ENCODE measurements at places on chromosomes 11 and 22.
A peak's percentile ranks its signal among the peaks of the same experiment; 100 is the strongest.

DNA sequence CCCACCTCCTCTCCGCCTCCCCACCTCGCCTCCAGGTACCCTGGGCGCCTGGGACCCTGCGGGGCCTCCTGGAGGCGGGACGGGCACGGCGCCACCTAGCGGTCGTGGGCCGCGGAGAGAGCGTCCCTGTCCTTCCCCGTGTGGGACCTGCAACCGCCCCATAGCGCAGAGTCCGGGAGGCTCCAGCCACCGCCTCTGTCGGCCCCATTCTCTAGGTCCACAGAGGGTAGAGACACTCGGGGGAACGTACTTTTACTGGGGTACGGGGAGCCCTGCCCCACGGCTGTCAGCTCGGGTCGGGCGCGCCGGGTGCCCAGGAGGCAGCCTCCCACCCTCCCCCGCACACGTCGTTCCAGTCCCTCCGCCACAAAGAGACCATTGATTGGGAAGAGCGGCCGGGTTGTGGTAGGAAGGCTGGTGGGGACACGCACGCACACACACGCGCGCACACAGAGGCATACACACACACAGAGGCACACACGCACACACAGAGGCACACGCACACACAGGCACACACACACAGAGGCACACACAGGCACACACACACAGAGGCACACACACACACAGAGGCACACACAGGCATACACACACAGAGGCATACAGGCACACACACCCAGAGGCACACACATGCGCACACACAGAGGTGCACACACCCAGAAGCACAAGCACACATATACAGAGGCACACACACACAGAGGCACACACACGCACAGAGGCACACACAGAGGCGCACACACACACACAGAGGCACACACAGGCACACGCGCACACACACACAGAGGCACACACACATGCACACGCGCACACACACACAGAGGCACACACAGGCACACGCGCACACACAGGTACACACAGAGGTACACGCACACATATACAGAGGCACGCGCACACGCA, 12.6 kb upstream of the NECTIN1 start:
- DNase-seq: no peak

GRCh38 chr11:133052537-133052936, 479.8 kb downstream of the OPCML start:
- no peak for DNase-seq

- DNase-seq: no peak
Measured at GRCh38 chr22:27800250-27801201, 1.0 kb downstream of the MN1 start.

DNA sequence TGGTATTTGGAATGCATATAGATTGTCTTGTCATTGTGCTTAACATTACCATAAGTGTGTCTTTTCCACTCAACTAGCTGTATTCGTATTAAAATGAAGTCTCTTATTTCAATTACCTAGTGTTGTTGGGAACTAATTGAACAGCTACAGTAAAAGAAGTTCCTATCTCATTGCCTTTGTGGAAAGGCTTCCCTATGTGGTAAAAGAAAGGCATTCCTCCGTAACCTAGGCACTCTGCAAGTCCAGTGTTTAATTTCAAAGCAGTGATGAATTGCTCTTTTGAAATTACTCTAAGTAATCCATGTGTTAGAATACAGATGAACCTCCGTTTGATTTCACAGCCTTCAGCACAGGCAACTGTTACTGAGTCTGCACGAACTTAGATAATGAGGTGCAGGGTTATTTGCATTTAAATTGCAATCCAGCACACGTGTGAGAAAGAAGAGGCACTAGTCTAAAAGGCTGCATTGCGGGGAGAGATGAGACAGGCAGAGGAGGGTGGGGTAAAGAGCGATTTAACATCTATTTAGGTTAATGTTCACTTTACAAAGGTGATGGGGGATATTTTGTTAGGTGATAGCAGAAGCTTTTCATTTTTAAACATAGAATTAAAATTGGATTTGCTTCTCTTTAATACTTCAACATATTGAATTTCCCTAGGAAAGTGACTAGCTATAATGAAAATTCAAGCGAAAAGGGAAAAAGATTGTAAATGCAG, 25.0 kb upstream of the CRTAM start:
- no peak for DNase-seq

DNA sequence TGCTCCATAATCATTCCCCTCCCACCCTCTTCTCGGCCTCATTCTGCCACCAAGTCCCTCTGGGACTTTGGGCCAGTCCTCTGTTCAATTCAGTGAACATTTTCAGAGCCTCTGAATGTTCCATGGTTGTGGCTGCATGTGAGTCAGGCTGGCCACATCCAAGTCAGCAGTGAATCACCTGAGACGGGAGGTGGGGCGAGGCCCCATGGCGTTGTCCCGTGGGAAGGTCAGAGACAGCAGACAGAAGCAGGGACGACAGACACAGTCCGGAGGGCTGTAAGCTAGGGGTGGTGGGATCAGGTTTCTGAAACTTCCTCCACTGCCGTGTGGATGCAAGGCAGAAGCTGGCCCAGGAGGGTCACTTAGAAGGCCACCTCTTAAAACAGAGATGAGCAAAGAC, 324.8 kb downstream of the MN1 start:
- DNase-seq: no peak

GRCh38 chr22:19708321-19709011, 5.8 kb upstream of the SEPTIN5 start:
- DNase-seq: no peak

DNA sequence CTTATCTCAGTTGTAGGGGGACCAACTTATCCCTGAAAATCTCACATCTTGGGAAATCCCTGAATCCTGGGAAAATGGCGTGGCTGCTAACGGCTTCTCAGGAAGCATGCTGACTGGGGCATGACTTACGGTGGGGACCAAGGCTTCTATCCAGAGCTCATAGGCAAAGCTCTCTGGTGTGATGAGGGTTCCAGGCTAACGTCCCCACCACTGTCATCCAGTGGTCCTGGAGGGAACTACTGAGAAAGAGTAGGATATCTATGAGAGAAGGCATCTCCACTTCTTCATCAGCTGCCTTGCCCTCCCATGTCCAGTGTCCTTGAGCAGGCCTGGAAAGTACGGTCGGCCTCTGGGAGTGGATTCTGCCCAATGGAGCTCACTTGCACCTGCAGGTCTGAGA, 210.4 kb upstream of the B3GAT1 start:
- no peak for DNase-seq

GRCh38 chr22:24486501-24486921, 8.6 kb upstream of the UPB1 start:
- DNase-seq: no peak

DNA sequence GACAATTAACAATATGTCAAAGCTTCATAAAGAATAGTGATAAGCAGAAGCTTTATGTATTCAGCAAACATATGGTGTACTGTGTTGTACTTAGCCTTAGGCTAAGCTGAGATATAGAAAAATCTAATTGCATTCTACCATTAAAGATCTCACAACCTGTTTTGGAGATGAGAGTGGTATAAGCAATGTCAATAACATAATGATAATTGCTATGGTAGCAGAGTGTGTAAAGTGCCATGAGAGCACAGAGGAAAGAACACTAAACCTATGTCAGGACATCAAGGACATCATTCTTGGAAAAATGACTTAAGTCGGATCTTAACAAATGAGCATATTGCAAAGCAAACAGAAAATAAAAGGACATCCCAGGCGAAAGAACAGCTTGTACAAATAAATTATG, 28.6 kb upstream of the ANGPTL5 start:
- DNase-seq: peak; percentile 77

GRCh38 chr11:81802591-81802990, 931.1 kb downstream of the FAM181B start:
- no peak for DNase-seq

GRCh38 chr11:16993495-16993894, 20.7 kb downstream of the PLEKHA7 start:
- no peak for DNase-seq

DNA sequence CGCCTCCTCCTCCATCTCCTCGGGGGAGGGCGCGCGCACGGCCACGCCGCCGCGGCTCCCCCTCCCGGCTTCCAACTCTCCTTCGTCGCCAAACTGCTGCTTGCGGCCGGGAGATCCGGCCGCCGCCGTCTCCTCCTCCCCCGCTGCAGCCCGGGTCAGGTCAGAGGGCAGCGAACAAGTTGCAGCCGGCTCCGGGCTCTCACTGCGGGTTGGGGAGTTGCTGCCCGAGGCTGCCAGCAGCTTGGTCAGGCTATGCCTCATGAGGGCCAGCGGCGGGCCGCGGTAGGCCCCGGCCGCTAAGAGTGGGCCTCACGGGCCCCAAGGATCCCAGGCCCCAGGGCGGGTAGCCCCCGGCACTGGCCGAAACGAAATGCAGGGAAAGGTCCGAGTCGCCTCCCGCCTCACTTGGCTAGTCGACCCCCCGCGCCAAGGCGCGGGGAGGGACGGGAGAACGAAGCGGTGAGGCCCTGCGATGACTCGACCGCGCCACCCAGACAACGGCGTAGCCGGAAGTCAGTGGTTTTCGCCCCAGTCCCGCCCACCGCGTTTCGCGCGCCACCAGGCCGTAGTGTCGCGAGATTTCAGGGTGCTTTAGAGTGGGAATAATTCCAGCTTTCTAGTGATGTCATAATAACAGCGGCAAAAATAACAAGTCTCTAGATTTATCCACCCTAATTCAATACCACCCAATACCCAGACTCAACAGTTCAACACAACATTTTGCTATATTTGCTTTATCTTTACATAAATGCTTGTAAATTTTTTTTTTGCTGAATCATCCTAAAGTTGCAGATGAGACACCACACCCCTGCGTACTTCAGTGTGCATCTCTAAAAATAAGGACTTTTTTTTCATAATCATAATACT, at the start of gene CREBZF:
Gene CREBZF, minus strand, starts transcription at position 515 of the 867 bp plus-strand sequence. Its CDS starts 254 bp downstream, at position 261.
- peak; percentile 82 for DNase-seq

GRCh38 chr11:59413646-59414045, 12.6 kb downstream of the OR5A2 start:
- DNase-seq: no peak

- DNase-seq: no peak
Measured at GRCh38 chr11:103608566-103608965, 427.9 kb upstream of the DDI1 start.

- DNase-seq: no peak
Measured at GRCh38 chr22:19105867-19106802, 16.1 kb downstream of the DGCR2 start.

GRCh38 chr22:42283278-42284201, 13.1 kb upstream of the TCF20 start:
- no peak for DNase-seq

- no peak for DNase-seq
Measured at GRCh38 chr11:62546244-62546928, at the start of gene AHNAK. Gene AHNAK, minus strand, starts transcription at chr11:62546806. Its CDS starts 10,708 bp downstream, at chr11:62536098.

DNA sequence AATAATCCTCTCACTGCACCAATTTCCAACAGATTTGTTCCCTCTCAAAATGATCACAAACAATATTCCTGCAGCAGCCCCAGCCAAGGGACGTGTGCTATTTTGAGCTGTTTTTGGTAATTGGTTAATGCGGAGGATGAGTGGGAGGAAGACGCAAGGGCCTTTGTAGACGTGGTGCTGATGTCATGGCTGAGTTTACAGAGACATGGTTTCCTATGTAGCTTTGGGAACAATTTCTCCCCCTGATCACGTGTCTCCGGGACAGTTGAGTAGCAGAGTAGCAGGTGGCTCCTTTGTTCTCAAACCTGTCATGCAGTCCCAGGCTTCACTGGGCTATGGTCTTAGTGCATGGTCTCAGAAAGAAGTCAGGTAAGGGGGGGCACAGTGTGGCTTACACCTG, 183.2 kb upstream of the NECTIN1 start:
- peak; percentile 41 for DNase-seq

DNA sequence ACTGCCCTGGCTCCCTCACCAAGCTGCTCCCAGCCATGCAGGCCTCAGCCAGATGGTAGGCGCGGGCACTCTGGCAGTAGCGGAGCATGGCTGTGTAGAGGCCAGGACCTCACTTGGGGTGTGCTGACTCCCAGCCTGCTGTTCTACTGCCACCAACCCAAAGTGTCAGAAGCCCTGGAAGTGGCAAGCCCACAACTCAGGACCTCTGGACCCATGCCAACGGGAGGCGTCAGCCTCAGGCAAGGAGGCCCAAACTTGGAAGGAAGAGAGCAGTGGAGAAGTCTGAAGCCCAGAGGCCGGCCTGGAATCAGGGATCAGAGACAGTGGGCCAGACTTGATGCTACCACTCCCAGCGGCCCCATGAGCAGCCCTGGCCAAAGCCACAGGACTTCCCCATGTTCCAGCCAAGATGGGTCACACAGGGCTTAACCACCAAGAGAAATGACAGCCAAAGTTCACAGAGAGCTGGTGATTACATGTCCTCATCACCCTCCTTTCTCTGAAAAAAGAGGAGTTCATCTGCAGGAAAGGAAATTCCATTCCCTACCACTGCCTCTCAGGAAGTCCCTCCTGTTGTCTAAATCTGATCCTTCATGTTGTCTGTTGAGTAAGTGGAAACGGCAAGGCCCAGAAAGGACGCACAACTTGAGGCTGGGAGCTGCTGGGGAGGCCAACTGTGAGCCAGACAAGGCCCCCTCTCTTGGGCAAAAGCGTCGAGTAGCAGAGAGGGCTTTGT, 4.4 kb downstream of the ARRB1 start:
- DNase-seq: no peak

- DNase-seq: no peak
Measured at GRCh38 chr11:45104006-45104789, 42.2 kb upstream of the PRDM11 start.
